Gastrocnemius medialis (tissue), 4 donors: ENCODE measurements at places on chromosomes 6 and 20. TPM values are rescaled to one million over a fixed set of nuclear protein-coding genes. Genes with fewer than 3 reads are reported as not detected.

GRCh38 chr6:118787724-118788423 lies 106.1 kb upstream of the ASF1A start:
- H3K4me3 ChIP-seq = no peak overlapping the region
- no peak for DNase-seq
- no peaks in the 10 kb centered on the region for H3K36me3 ChIP-seq

DNA sequence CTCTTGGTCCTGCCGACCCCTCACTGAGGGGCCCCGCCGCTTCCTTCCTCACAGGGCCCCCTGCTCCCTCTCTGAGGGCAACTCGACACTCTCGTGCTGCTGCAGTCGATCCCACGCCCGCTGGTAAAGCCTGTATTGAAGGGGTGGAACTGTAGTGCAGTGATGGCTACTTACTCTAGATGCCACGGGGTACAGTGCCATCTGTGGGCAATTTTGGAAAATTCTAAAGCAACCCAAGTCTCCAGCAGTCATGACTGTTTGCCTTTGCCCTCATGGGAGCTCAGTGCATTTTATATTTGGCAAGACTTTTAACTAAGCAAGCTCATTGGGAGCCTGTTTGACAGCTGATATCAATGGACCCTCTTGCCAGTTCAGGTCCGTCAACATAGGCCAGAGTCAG lies 6.5 kb upstream of the C6orf136 start:
- no peak overlapping the region for H3K4me3 ChIP-seq
- H3K36me3 ChIP-seq = peaks cover 12% of the 10 kb centered on the region
- no peaks in the 10 kb centered on the region for H3K27me3 ChIP-seq
- H3K27ac ChIP-seq = no peak overlapping the region
- no peak for DNase-seq

- no peaks in the 10 kb centered on the region for H3K27me3 ChIP-seq
- no peak overlapping the region for H3K27ac ChIP-seq
Observed at GRCh38 chr6:120894077-120894476, 440.2 kb downstream of the TBC1D32 start.

DNA sequence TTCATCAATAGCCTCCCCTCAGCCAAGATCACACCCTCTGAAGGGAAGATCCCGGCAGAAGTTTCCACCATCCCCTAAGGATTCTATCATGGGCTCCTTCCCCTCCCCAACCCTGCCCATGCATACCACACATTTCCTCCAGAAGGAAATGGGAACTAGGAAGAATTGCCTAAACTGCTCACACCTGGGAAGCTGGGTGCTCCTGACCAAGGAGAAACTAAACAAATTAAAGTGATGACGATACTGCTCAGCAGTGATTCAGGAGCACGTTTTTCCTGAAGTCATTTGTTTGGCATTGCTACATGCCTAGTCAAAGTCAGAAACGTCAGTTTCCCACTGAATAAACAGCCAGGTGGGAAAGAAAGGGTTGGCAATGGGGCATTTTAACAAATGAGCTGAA lies 136.1 kb upstream of the CDYL start:
- H3K36me3 ChIP-seq = no peaks in the 10 kb centered on the region
- H3K27ac ChIP-seq = no peak overlapping the region
- H3K4me3 ChIP-seq = no peak overlapping the region
- peaks cover 16% of the 10 kb centered on the region for H3K4me1 ChIP-seq

DNA sequence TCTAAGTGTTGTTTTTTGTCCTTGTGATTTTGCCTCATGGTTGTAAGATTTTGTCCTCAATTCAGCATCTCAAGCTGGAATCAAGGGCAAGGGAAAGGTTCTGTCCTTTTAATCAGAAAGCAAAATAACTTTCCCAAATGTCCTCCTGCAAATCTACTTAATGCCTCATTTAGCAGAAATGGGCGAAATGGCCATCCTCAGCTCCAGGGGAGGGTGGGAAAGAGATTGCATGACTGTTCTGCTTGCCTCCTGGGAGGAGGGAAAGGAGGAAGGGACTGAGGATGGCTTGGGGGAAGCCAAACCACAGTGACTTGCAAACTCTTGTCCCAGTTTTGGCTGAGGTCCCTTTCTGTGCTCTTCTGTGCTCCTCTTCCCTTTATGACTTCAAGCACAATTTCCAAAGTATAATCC lies 43.4 kb downstream of the TNFAIP3 start:
- peaks cover 5% of the 10 kb centered on the region for H3K4me1 ChIP-seq
- H3K27me3 ChIP-seq = no peaks in the 10 kb centered on the region
- no peak overlapping the region for H3K27ac ChIP-seq

GRCh38 chr6:10550764-10551163 lies 29.6 kb downstream of the GCNT2 start:
- no peak for DNase-seq
- H3K27ac ChIP-seq = no peak overlapping the region
- no peaks in the 10 kb centered on the region for H3K27me3 ChIP-seq
- no peaks in the 10 kb centered on the region for H3K36me3 ChIP-seq
- no peak overlapping the region for H3K4me3 ChIP-seq

DNA sequence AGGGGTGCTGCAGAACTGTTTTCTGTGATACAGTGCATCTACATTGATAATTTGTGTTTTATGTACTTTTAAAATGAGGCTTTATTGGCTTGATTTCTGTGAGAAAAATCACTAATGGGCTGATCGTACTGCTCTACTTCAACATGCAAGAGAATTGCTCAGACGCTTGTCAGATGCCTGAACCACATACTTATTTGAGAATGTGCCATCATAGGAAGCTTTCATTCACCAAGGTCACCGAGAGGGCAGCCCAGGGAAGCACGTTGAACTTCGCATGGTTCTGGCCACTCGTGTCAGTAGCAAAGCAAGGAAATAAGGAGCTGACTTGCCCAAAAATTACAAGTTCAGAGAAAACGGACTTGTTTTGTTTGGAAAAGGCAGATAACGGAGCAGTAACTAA lies 168.5 kb upstream of the AKAP12 start:
- DNase-seq = peak; percentile 30
- H3K4me1 ChIP-seq = peaks cover 6% of the 10 kb centered on the region
- H3K27me3 ChIP-seq = no peaks in the 10 kb centered on the region
- H3K36me3 ChIP-seq = no peaks in the 10 kb centered on the region
- peak overlapping the region; percentile 23 for H3K27ac ChIP-seq

GRCh38 chr6:81451787-81452186 lies 300.7 kb downstream of the TENT5A start:
- no peak for DNase-seq
- no peaks in the 10 kb centered on the region for H3K27me3 ChIP-seq
- no peaks in the 10 kb centered on the region for H3K36me3 ChIP-seq
- no peak overlapping the region for H3K4me3 ChIP-seq

DNA sequence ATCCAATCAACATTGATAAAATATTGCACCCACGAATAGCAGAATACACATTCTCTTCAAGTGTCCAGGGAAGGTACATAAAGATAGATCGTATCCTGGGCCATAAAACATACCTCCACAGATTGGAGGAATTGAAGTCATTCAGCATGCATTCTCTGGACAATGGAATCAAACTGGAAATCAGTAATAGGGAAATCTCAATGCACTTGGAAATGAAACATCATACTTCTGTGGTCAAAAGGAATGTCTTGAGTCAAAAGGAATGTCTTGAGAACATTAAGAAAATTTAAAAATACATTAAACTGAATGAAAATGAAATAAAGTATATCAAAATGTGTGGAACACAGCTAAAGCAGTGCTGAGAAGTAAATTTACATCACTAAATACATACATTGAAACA lies 138.8 kb downstream of the TFAP2A start:
- no peaks in the 10 kb centered on the region for H3K36me3 ChIP-seq
- no peaks in the 10 kb centered on the region for H3K4me1 ChIP-seq
- no peak overlapping the region for H3K27ac ChIP-seq
- H3K27me3 ChIP-seq = no peaks in the 10 kb centered on the region

DNA sequence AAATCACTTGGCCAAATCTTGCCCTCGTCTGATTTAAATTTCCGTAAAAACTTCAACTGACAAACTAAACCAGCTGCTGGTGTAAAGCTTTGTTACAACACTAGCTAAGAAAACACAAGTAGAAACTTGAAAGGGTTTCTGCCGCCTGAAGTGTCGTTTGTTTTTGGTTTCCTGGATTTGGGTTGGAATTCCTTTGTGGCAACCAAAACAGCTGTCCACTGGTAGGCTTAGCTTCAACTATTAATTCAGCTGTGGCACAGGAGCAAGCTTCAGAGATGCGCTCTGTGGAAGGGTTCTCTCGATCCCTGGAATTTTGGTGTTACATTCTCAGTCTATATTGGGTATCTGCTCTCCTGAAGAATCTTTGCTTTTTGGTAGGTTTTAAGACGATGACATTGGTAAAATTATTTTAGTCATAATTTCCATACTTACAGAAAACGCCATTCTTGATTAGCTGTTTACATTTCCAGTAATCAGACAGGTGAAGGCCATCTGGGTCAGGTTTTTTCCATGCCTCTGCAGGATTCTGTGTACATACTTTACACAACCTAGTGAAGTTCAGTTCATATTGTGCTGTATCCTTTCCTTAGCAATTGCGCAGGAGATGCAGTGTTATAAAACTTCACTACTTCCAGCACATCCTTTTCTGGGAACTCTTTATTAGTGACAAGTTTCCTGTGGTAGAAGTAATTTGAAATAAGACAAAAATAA lies 29.9 kb upstream of the SAMD3 start:
- no peaks in the 10 kb centered on the region for H3K36me3 ChIP-seq
- DNase-seq = no peak
- no peak overlapping the region for H3K4me3 ChIP-seq
- no peaks in the 10 kb centered on the region for H3K4me1 ChIP-seq
- H3K27ac ChIP-seq = no peak overlapping the region

DNA sequence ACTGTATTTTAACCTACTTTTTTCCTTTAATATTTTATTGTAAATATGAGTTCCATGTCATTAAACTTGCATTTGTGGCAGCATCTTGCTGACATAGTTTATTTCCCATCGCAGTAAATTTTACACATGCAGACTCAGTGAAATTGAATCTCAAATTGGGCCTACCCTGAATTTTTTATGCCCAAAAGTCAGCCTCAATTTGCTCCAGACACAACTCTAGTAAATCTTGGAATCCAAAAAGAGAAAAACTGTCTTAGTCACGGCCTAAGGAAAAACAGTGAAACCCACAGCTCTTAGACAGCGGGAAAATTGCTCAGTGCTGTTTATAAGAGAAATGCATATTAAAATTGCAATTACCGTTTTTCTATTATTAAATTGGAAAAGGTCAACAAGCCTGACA lies 85.3 kb upstream of the PCSK2 start:
- H3K27ac ChIP-seq = no peak overlapping the region
- DNase-seq = no peak
- H3K4me1 ChIP-seq = no peaks in the 10 kb centered on the region
- no peak overlapping the region for H3K4me3 ChIP-seq

The PRR18 gene
- not detected for total RNA-seq
